ENCODE measurements at places on chromosomes 2 and 18.

DNA sequence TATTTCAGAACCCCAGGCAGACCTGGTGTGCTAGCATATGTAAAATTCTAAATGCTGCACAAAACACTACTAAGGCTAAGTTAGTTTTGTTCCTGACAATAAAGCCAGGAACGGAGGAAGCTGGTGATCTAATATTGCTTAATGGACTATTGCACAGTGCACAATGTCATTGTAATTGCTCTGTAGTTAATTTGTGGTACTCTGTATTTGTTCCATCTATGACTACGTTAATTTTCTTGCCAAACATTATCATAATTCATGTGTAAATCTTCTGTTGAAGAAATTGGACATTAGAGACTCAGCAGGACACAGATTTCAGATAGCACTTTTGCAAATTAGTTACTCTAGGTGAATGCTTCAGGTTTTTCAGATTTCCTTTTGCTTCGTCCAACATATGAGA lies 232.3 kb downstream of the RIT2 start:
- DNase-seq = no peak

GRCh38 chr2:73075477-73076373 lies 4.2 kb upstream of the SFXN5 start:
- DNase-seq = no peak

- no peak for DNase-seq
Measured at GRCh38 chr2:131115752-131116151, 10.6 kb downstream of the PLEKHB2 start.

DNA sequence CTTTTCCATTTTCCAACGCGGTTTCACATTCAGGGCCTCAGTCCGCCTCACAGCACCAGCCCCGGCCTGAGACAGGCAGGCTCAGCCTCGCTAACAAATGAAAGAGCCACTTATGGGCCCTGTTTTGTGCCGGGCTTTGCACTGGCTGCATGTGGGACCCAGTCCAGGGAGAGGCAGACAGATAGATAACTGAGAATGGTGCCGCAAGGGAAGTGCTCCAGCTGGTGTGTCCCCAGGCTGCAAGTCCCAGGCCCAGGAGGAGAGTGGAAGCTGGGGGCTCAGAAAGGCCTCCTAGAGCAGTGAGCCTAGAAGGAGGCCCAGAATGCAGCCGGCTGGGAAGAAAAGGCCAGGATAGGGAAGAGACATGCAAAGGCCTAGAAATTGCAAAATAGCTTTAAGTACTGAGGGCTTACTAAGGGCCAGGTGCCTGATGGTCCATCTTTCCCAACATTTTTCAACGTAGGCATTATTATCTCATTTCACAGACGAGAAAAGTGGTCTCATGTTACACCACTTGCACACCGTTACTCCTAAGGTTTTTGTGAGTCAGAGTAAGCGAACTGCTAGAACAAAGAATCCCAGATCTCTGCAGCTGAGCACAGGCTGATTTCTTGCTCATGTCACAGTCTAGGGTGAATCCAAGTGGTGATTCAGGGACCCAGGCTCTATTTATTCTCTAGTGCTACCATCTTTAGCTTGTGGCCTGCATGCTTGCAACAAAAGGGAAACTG lies 26.0 kb downstream of the ADRA2B start:
- no peak for DNase-seq

DNA sequence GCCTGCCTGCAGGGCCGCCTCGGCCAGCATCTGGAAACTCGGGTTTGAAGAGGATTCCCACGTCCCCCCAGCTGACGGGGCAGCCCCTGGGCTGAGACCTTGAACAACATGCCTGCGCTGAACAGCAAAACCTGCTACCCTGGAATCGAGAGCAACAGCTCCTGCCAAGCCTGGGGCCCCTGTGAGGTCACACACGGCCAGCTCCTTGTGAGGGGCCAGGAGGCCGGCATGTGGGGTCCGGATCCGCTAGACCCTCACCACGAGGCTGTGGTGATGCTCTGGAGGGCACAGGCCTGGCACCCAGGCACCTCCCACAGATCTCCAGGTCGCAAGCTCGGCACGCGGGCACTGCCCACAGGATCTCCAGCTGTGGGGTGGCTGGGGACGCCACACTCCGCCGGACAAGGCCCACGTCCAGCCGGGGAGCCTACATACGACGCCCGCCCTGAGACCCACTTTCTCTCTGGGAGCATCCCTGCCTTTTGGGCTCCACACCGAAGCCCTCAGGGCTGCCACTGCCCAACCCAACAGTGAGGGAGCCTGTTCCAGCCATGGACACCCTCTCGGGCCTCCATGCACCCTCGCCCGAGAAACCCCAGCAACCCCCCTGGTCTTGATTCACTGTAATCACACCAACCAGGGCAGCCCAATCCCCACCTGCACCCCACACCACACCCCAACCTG lies 34.1 kb downstream of the SLC66A2 start:
- no peak for DNase-seq

DNA sequence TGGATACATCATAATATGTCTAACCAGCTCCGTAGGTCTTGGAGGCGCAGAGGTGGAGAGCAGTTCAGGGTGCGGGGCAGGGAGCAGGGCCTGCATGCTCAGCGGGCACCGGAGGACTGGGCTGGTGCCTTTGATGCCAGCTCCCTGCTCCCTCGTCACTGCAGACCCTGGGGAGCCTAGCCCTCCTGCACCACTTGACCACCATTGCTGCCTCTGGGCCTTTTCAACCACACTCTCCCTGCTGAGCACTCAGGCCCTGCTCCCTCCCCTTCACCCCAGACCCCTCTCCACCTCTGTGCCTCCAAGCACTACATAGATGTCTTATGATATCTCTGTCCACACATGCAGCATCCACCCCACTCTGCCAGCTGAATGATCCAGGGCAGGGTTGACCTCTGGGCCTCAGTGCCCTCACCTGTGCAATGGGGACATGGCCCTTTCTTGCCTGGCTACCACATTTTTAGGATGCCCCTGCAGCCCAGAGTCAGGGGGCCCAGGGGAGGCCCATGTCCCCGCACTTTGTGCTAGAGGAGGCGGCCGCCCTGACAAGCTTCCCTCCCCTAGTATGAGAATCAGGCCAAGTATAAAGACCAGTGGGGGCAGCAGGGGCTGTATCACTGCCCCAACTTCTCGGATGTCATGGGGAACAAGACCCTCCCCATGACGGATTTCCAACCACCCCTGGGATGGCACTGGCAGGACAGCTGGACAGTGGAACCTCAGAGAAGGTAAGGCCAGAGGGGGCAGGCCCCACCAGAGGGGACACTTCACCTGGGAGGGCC lies 46.3 kb downstream of the FER1L5 start:
- no peak for DNase-seq

GRCh38 chr2:19474128-19474527 lies 115.7 kb upstream of the OSR1 start:
- peak; percentile 5 for DNase-seq

- DNase-seq = no peak
Measured at GRCh38 chr18:12474146-12474545, 66.4 kb downstream of the PRELID3A start.

GRCh38 chr18:24054130-24054529 lies 39.6 kb downstream of the TTC39C start:
- DNase-seq = no peak

DNA sequence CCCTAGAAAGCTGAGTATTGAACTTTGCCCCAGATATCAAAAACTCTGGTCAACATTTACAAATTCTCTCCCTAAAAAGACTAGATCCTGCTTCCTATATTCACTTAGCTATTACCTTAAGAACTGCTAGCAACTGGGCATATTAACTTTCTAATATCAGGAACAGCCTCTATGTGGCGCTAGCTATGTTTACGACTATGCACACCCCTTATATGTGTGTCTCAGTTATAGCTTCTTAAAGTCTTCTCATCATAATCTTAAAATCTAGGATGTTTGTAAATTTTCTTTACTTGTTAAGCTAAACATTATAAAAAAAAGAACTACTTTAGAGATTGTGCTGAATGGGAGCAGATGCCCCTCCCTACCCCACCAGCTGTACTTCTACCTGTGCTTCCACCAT lies 1.7 kb upstream of the STAMBP start:
- no peak for DNase-seq

GRCh38 chr18:5973099-5973498 lies 77.8 kb upstream of the TMEM200C start:
- no peak for DNase-seq

GRCh38 chr2:44367591-44367990 lies 5.8 kb downstream of the CAMKMT start:
- no peak for DNase-seq

GRCh38 chr2:45705233-45705632 lies 53.8 kb downstream of the PRKCE start:
- no peak for DNase-seq

GRCh38 chr18:49019446-49020045 lies 68.8 kb upstream of the SMAD7 start:
- no peak for DNase-seq

GRCh38 chr18:73352546-73352945 lies 484.8 kb upstream of the NETO1 start:
- no peak for DNase-seq

- DNase-seq = no peak
Measured at GRCh38 chr18:55863876-55864275, 275.9 kb upstream of the TCF4 start.

DNA sequence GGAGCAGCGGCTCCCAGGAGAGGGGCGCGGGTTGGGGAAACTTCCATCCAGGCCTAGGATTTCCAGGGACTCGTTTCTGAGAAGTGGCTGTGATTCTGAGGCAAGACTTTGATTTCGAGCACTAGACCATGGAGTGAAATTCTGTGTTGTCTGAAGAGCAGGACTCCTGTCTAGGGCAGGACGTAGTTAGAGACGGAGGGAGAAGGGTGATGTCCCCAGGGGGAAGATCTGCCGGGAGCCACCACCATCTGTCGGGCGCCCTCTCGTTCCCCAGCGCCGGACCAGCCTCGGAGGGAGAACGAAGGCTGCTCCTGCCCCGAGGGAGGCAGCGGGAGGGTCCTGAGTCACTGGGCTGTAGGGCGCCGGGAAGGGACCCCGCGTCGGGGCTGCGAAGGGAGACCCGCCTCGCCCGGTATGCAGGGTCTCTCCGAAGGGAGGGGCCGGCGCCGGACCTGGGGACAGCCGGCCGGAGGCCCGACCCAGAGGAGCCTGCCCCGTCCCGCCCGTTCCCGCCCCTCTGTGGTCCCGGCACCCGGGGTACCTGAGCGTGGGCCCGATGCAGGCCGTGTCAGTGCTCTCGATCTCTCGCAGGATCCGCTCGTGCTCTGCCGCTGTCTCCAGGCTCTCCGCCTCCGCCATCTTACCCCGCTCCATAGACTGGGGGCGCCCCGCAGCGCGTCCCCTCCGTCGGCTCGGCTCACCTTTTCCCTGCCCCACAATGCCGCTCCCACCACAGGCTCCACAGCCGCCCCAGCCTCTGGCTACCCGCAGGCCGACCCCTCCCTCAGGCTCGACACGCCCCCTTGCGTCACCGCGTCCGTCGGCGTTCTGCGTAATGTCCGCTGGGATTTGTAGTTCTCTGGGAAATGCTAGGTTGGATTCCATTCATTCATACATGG lies at the start of gene EXOC6B:
EXOC6B (minus strand) TSS at position 777 of the 899 bp plus-strand sequence.
- DNase-seq = peak; percentile 70

- DNase-seq = no peak
Measured at GRCh38 chr18:76432274-76432755, 62.7 kb downstream of the ZNF516 start.

- no peak for DNase-seq
Measured at GRCh38 chr2:59694176-59694575, 859.3 kb downstream of the BCL11A start.

DNA sequence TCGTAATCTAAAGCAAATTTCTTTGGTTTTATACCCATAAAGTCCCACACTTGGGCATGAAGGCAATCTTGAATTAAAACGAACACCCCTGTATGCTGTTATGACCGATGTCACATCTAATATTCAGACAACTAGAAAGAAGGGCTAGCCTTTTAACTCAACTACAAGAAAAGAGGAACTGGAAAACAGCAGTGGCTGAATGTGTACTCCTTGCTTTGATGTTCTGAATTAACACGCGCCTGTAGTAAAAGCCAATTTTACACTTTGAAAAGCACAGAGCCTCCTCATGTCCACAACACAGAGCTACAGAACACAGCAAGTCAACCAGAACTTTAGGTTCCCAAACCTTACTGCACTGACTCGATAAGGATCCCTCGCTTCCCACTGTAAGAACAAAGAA lies 147.6 kb downstream of the HDAC4 start:
- DNase-seq = no peak

DNA sequence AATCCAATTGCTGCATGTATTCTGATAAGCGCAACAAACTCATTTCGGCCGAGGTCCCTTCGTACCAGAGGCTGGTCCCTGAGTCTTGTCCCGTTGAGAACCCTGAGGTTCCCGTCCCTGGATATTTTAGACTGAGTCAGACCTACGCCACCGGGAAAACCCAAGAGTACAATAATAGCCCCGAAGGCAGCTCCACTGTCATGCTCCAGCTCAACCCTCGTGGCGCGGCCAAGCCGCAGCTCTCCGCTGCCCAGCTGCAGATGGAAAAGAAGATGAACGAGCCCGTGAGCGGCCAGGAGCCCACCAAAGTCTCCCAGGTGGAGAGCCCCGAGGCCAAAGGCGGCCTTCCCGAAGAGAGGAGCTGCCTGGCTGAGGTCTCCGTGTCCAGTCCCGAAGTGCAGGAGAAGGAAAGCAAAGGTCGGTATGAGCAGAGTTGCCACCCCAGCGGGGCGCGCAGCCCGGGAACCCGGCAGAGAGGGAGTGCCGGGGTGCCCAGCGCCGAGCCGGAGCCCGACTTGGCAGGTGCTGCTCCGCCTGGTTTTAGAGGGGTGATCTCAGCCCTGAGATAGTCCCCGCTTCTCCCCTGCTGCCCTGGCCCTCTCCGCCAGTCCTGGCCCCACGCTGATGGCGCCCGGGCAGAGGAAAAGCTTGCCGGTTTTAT lies 714 bp downstream of the HOXD10 start:
- DNase-seq = no peak

DNA sequence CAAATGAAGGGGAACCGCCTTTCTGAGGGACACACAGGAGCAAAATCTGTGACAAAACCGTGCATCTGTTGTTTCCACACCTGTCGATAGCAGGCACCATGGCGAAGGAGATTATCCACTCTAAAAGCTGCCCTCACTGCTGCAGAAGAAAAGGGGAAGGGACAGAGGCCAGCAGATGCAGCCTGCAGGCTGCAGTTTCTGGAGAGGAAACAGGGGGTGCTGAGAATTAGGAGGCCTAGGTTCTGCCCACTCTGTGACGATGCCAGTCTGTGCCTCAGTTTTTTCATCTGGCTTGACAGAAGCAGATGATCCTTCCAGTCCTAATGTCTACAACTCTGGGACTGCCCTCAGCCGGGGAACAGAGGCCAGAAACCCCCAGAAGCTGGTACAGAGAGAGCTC lies 17.7 kb downstream of the PAX8 start:
- no peak for DNase-seq

DNA sequence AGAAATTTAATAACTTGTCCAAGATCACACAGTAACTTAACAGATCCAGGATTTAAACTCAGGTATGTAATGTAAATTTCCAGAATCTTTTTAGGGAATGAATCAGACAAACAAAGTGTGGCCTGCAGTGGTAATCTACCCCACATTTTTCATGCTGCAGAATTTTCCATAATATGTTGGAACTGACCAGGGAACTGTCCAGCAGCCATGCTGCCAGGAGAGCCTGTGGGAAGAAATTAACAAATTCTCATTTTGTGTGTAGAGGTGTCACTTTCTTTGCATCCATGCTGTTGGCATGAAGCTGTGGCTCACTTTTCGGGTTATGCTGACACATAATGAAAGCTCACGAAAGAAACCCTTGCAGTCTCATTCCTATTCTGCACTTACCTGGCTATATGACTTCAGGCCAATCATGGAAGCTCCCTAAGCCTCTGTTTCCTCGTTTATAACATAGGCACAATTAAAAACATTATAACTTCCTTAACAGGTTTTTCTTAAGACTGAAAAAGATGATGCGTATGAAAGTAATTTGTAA lies 54.7 kb downstream of the CDKL4 start:
- DNase-seq = no peak

Measured in activated T-helper 1 cell treated with Interleukin-2 at 50 U/mL for 16 hours (primary cell).